A172 (cell line): ENCODE measurements at places on chromosomes 3 and 15.

DNA sequence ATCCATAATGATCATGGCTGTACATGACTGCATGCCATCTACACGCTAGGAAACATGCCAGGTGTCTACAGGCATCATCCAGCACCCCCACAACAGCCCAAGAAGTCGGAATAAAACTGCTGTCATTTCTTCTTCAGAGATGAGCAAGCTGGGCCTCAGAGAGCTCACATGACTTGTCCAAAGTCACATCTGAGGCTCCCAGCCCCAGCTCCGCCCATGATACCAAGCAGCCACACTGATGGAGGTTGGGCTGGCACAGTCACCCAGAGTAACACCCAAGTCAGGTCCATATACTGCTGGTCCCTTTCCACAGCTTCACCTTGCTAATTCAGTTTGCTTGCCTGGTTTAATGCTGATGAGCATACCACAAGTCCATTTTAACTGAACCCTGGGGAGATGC is 116.6 kb downstream of the SEC22A start:
- no peak for DNase-seq

DNA sequence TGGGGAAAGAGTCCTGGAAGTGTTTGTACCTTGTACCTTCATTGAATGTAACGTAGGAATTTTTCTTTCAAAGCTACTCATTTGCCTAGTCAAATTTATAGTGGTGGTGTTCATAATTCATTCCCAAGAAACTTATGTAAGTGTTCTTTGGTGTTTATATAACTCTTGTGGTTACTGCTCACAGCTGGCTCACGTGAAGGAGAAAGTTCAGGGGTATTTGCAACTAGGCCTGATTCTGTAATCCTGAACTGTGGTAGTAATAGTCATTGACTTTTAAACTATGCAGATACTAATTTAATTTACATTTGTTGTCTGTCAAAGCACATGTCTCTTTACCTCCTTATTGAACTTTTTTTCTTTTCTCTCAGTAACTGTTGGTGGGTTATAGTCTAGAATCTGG is 50.5 kb upstream of the TEX264 start:
- no peak for DNase-seq

DNA sequence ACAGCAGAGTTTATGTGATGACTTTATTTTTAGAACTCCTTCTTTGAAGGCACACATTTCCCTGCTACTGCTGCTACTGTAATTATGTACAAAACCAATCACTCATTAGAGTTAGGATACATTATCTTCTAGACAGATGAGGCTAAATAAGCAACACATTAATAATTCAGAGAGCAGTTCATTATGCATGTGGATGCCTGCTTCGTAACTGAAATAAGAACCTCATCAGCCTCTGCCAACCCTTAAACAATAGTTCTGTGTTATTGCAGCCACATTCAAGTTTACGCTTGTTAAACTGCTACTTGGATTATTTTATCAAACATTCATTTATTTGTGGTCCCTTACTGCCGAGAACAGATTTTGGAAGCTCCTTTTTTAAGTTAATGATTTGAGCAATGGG is 52.5 kb upstream of the C15orf61 start:
- no peak for DNase-seq

DNA sequence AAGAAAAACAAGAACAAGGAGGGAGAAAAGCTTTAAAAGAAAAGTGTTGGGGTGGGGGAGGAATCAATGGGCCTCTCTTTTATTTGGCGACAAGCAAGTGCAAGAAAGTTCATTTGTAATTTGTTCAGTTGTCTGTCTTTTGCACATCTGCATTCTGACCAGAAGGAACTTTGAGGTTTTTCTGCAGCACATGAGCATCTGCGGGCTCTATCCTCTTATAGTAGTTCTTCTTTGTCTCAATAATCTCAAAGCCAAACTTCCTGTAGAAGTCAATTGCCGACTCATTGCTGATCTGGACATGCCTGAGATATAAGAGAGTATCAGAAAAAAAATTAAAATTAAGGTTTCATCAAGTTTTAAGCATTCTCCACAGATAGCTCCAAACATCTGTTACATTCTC is 24.4 kb downstream of the NAA50 start:
- no peak for DNase-seq

DNA sequence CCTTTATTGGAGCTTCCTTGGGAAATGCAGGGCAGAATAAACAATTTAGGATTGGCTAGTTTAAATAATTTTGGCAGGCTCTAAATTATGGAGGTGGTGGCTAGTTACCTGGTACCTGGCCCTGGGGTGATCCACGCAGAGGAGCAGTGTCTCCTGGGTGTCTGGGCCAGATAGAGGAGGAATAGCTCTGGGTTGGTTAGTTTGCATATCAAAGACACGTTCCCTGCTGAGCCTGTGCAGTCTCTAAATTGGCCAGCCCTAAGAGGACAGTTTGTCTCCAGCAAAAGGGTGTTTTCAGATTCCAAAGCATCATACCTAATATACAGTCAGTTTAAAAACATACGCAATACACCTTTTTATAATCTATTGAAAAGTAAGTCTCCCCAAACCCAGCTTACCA is 333.3 kb upstream of the TPM1 start:
- no peak for DNase-seq

GRCh38 chr3:157282261-157283191 is 122.6 kb upstream of the CCNL1 start:
- peak; percentile 84 for DNase-seq

- DNase-seq: no peak
These were observed 1031.7 kb upstream of the CFAP20DC start for GRCh38 chr3:60081381-60082095.
